ENCODE measurements at places on chromosomes 7 and 10.

DNA sequence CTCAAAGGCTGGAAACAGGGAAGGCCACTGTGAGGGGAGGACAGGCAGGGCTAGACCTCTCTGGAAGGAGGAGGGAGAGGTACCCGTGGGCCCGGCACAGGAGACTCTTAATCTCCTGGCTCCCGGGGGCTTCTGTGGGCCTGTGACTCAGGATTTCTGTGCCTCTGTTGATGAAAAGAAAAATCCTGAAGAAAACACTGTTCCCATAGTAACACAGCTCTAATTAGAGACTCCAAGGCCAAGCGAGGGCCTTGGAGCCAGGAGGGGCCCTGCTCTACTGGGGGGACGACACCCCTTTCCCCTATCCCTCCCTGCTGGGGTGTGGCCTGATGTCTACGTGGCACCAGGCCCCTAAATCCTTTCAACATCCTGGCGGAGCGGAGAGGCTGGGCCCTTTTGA lies 174.1 kb upstream of the TNRC18 start:
- H3K4me3 ChIP-seq, result peak overlapping the region; percentile 34
- peaks cover 44% of the 10 kb centered on the region for H3K36me3 ChIP-seq
- H3K27ac ChIP-seq, result peak overlapping the region; percentile 88
- DNase-seq, result no peak

- DNase-seq, result no peak
- no peaks in the 10 kb centered on the region for H3K27me3 ChIP-seq
- H3K4me3 ChIP-seq, result no peak overlapping the region
- H3K27ac ChIP-seq, result no peak overlapping the region
- H3K4me1 ChIP-seq, result no peaks in the 10 kb centered on the region
Observed at GRCh38 chr7:18874880-18875279, 242.6 kb downstream of the TWIST1 start.

DNA sequence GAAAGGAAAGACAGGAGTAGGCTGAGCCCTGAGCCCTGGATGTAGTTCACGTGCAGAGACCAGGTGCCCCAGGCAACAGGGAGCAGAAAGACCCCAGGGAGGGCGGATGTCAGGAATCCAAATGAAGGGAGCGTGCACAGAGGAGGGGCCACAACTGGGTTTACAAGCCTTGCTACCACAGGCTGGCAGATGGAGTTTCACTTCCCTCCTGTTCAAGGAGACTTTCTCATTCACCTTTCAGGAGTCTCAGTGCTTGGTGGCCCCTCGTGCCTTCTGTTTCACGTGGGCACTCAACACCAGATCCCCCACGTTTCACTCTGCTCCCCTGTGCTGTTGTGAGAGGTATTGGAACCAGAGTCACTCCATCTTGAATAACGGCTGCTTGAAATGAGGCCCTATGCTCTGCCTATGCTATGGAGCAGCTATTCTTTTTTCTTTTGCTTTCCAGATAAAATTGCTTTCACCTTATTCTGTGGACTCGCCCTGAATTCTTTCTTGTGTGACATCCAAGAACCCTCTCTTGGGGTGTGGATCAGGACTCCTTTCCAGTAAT lies 601.4 kb upstream of the IGFBP3 start:
- H3K4me1 ChIP-seq, result no peaks in the 10 kb centered on the region
- no peaks in the 10 kb centered on the region for H3K36me3 ChIP-seq
- no peak overlapping the region for H3K27ac ChIP-seq
- no peaks in the 10 kb centered on the region for H3K27me3 ChIP-seq

DNA sequence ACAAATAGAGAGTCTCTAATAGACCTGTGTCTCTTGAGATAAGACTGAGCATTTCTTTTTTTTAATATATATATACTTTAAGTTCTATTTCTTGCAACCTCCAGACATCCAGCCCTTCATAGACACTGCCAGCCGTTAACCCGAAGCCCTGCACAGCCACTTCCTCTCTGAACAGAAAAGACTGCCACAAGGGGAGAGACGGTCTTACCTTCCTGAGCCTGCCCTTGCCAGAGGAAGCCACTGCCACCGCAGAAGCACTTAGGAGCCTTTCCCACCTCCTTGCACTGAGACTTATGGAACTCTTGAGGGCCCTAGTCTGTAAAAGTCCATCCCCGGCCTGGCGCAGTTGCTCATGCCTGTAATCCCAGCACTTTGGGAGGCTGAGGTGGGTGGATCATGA lies 31.8 kb upstream of the PRSS1 start:
- H3K27me3 ChIP-seq, result peaks cover 6% of the 10 kb centered on the region
- DNase-seq, result no peak
- H3K4me1 ChIP-seq, result peaks cover 2% of the 10 kb centered on the region
- no peak overlapping the region for H3K4me3 ChIP-seq

DNA sequence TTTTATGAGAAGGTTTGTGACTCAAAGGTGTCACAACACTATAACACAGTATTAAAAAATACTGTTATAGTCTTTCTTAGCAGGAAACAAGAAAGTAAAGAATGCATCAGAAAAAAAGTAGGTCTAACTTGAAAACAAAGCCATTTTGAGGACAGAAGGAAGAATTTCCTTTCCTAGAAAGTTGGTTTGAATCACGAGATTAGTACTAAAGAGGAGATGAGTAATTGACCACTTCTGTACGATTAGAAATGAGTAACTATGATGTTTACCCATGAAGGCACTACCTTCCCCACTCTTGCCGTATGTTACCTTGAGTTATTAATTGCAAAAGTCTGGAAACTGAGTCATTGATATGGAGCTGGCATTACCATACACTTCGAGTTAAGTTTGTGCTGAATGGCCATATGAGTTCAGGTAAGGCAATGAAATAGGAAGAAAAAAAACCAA lies 65.2 kb downstream of the FAM185A start:
- no peak for DNase-seq
- no peak overlapping the region for H3K4me3 ChIP-seq
- H3K27me3 ChIP-seq, result no peaks in the 10 kb centered on the region
- H3K4me1 ChIP-seq, result peaks cover 3% of the 10 kb centered on the region
- no peak overlapping the region for H3K27ac ChIP-seq

GRCh38 chr10:103679096-103679790 lies 176.1 kb downstream of the SH3PXD2A start:
- H3K4me1 ChIP-seq, result no peaks in the 10 kb centered on the region
- no peak overlapping the region for H3K4me3 ChIP-seq
- no peaks in the 10 kb centered on the region for H3K27me3 ChIP-seq
- DNase-seq, result no peak

GRCh38 chr10:18418541-18419215 lies 232.7 kb downstream of the NSUN6 start:
- no peak overlapping the region for H3K27ac ChIP-seq
- no peaks in the 10 kb centered on the region for H3K4me1 ChIP-seq
- no peaks in the 10 kb centered on the region for H3K36me3 ChIP-seq
- H3K4me3 ChIP-seq, result no peak overlapping the region

DNA sequence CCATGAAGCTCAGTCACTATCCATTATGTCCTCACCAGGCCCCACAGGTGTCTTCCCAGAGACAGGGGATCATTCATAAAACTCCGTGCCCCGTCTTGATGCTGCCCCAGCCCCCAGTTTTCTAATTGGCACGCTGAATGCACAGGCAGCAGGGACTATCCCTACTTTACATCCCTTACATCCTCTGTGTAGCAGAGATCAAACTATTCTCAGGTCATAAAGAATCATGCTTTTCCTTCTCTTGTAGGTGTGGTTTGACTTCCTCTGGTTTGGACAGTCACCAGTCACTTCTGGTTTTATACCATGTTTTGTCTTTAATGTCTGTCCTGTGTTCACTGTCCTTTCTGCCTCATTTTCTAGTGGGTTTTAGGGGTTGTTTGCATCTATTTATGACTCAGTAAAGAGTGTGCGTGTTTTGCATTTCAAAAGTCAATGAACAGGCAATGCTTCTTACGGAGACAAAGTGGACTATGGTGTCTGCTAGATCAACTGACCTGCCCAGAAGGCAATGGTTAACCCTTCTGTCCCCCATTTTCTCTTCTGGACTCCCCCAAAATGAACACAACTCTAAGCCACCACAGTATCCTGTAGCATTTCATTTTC lies 140.4 kb upstream of the NPVF start:
- no peak for DNase-seq
- no peaks in the 10 kb centered on the region for H3K4me1 ChIP-seq
- no peak overlapping the region for H3K4me3 ChIP-seq
- no peaks in the 10 kb centered on the region for H3K27me3 ChIP-seq
- H3K27ac ChIP-seq, result no peak overlapping the region
- no peaks in the 10 kb centered on the region for H3K36me3 ChIP-seq

- no peaks in the 10 kb centered on the region for H3K36me3 ChIP-seq
- no peak for DNase-seq
- no peaks in the 10 kb centered on the region for H3K27me3 ChIP-seq
Observed at GRCh38 chr7:2559283-2559950, 638 bp downstream of the IQCE start.

- DNase-seq, result peak; percentile 98
- H3K36me3 ChIP-seq, result no peaks in the 10 kb centered on the region
- H3K4me3 ChIP-seq, result peak overlapping the region; percentile 14
- H3K4me1 ChIP-seq, result no peaks in the 10 kb centered on the region
- no peaks in the 10 kb centered on the region for H3K27me3 ChIP-seq
Observed at GRCh38 chr7:101688183-101688831, 59.2 kb upstream of the MYL10 start.

GRCh38 chr10:113033991-113034390 lies 83.9 kb downstream of the TCF7L2 start:
- H3K27me3 ChIP-seq, result no peaks in the 10 kb centered on the region
- H3K4me3 ChIP-seq, result no peak overlapping the region
- H3K4me1 ChIP-seq, result peaks cover 9% of the 10 kb centered on the region
- H3K27ac ChIP-seq, result no peak overlapping the region
- DNase-seq, result no peak

GRCh38 chr7:9175871-9176270 lies 742.5 kb downstream of the NXPH1 start:
- no peak overlapping the region for H3K4me3 ChIP-seq
- no peak overlapping the region for H3K27ac ChIP-seq
- no peak for DNase-seq
- no peaks in the 10 kb centered on the region for H3K27me3 ChIP-seq
- no peaks in the 10 kb centered on the region for H3K36me3 ChIP-seq

DNA sequence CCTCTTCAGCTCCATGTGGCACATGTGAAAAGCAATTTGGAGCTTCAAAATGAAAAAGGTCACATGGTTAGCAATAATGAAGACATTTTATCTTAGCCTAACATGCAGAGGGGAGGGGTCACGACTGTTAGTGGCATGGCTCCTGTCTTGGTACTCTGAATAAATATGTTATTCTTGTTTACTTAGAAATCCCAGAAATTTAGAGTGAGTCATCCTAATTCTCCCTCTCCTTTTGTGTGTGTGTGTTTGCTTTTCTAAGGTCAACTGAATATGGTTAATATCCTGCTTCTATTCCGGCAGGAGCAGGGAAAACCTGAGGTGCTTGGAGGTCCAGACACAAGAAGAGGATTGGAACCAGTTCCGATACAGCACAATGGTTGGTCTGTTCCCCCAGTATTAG lies 17.6 kb downstream of the BCCIP start:
- H3K36me3 ChIP-seq, result peaks cover 76% of the 10 kb centered on the region
- no peaks in the 10 kb centered on the region for H3K27me3 ChIP-seq
- H3K4me1 ChIP-seq, result peaks cover 2% of the 10 kb centered on the region
- H3K4me3 ChIP-seq, result no peak overlapping the region
- DNase-seq, result no peak

DNA sequence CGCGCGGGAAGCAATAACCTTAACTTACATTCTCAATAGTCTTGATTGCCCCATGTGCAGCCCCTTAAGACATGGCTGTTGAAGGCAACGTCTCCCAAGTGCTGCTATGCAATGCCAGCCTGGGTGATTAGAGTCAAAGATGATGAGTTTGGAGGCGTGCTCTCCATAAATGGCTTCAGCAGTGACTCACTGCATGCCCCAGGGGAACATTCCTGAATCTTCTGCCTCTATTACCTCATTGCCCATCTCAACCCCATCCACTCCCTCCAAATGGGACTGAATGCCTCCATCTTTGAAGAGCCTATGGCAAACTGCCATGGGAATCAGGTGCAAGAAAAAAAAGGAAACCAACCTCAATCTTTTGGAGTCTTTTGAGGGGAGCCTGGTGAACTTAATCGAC lies 282.8 kb downstream of the SNX10 start:
- H3K27me3 ChIP-seq, result no peaks in the 10 kb centered on the region
- H3K27ac ChIP-seq, result no peak overlapping the region
- no peak overlapping the region for H3K4me3 ChIP-seq
- DNase-seq, result no peak
- H3K4me1 ChIP-seq, result no peaks in the 10 kb centered on the region

DNA sequence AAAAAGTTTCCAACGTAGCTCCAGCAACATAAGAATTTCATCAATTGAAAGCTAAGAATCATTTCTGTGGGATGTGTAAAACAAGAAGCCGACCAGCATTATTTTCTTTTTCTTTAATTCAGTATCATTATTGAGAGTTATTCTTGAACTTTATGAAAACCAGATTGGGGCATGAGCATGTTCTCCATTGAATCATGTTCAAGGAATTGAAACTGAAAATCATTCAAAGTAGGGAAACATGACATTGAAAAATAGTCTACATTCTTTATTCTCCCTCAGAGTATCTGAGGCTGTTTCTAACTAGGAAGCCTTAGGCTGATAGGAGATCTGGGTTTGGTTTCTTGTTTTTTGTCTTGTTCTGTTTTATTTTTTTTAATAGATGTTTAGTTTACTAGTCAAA lies 253.7 kb downstream of the DYNC1I1 start:
- no peaks in the 10 kb centered on the region for H3K27me3 ChIP-seq
- no peaks in the 10 kb centered on the region for H3K36me3 ChIP-seq
- H3K4me3 ChIP-seq, result no peak overlapping the region
- no peaks in the 10 kb centered on the region for H3K4me1 ChIP-seq
- H3K27ac ChIP-seq, result no peak overlapping the region

DNA sequence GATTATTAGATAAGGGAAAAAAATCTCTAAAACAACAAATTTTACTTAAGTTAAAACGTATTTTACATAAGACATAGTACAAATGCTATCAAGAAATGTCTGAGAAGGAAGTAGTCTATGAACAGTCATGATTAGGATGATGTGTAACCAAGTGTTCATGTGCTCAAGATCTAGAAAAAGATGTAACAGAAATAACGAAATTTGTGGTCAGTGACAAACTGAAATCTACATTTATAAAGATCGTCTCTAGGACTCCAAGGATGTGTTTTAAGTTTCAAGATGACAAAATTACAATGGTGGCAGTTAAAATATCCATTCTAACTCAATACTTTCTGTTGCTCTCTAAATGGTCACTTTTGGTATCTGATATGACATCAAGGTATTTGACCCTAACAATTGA lies 17.2 kb downstream of the PPP3CB start:
- H3K27me3 ChIP-seq, result no peaks in the 10 kb centered on the region
- H3K27ac ChIP-seq, result 0 out of 2 replicates have a peak overlapping the region, but pooled peaks have one; percentile 33
- no peaks in the 10 kb centered on the region for H3K4me1 ChIP-seq
- no peak for DNase-seq
- H3K36me3 ChIP-seq, result peaks cover 26% of the 10 kb centered on the region

DNA sequence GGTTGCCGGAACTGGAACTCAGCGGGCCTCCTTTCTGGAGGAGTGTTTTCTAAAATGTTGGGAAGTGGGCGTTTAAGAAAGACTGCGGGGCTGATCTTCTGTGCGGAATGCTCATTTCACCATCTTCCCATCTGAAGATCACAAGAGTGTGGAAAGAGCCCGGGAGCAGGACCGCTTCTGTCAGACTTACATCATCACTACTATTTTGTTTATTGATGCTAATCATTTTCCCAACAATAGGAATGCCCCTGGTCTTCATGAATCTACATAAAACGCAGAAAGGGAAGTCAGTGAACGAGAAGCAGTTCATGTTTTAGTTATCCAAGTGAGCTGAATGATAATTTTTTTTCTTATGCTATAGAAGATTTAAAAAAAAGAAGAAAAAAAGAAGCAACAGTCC lies 447.8 kb upstream of the MKI67 start:
- no peak overlapping the region for H3K27ac ChIP-seq
- H3K27me3 ChIP-seq, result no peaks in the 10 kb centered on the region
- no peaks in the 10 kb centered on the region for H3K36me3 ChIP-seq
- no peak for DNase-seq
- H3K4me1 ChIP-seq, result peaks cover 26% of the 10 kb centered on the region
- no peak overlapping the region for H3K4me3 ChIP-seq

Measured in SK-N-SH (cell line).